ENCODE measurements at places on chromosomes 1 and 21. TPM values are rescaled to one million over a fixed set of nuclear protein-coding genes. Genes with fewer than 3 reads are reported as not detected.

DNA sequence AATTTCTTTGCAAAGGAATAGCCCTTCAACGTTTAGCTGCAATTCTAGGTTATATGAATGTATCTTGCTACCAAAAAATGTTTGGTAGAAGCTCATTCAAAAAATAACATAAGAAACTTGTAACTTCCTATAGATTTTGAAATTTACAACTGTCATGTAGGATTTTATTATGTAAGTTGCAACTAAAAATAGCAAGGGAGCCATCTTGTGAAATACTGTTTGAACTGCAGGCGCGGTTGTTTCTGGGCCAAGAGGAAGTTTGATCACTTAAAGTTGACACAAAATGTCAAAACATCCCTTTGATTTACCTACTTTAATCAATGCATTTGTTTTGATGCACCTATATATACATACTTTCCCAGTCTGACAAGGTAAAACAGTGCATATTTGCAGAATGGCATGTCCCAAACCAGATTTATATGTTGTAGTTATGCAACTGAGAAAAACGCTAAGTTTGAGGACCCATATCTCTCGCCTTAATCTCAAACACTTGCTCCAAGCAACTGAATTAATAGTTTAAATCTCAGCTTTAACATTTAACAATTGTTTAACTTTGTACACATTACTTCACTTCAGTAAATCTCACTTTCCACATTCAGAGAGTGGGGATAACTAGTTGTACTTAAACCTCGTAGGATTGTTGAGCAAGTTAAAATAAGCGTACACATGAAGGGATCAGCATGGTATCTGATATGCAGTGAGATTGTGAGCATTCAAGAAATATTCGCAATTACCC, 63.9 kb downstream of the KCNK2 start:
- no peak overlapping the region for H3K4me3 ChIP-seq
- H3K36me3 ChIP-seq: no peaks in the 10 kb centered on the region
- DNase-seq: no peak

GRCh38 chr1:1768249-1768992, 9.8 kb downstream of the NADK start:
- no peaks in the 10 kb centered on the region for H3K27me3 ChIP-seq
- no peak overlapping the region for H3K27ac ChIP-seq
- H3K4me1 ChIP-seq: no peaks in the 10 kb centered on the region

DNA sequence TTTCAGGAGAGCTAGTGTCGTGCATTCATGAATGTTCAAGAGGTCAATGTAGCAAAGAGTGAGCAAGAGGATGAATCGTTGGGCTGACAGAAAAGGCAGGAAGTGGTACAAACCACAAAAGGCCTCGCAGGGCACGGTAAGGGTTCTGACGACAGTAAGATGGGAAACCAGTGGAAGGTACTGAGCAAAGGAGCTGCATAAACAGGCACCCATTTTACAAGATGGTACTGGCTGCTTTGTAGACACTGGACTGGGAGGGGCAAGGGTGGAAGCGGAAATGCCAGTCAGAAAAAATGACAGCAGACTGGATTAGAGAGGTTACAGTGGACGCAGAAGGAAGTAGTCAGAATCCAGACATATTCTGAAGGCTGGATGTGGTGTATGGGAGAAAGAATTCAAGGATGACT, 123.5 kb downstream of the PTPN14 start:
- peak; percentile 80 for DNase-seq
- H3K27me3 ChIP-seq: no peaks in the 10 kb centered on the region
- H3K4me1 ChIP-seq: peaks cover 7% of the 10 kb centered on the region
- peak overlapping the region; percentile 57 for H3K27ac ChIP-seq
- no peak overlapping the region for H3K4me3 ChIP-seq
- no peaks in the 10 kb centered on the region for H3K36me3 ChIP-seq

DNA sequence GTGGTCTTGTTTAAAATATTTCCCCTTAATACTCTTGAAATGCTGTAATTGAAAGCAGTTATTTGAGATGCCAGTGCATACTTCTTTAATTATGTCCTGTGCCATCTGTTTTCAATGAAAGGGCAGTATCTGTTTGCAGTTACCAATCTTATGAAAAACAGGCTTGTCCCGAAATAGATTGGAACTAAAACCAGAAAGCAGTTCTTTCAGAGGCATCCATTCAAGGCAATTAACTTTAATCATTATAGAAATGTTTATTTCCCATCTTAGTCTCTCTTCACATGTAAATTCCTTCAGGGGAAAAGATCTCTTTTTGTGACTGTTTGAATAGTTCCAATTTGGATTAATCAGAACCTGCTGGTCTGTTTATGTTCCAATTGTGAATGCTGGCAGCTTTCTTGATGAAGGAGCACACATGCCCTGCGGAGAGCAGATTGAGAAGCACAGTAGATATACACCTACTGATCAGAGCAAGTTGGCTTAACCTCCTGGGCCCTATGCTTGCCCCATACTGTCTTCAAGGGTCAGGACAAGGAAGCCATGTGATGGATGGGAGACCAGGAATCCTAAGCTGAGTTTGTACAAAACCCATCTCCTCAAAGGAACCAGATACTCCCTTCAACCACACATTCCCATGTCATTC, 41.6 kb upstream of the MROH9 start:
- DNase-seq: no peak
- no peaks in the 10 kb centered on the region for H3K4me1 ChIP-seq
- no peak overlapping the region for H3K27ac ChIP-seq
- H3K4me3 ChIP-seq: no peak overlapping the region
- H3K27me3 ChIP-seq: no peaks in the 10 kb centered on the region
- no peaks in the 10 kb centered on the region for H3K36me3 ChIP-seq

GRCh38 chr21:41680444-41681347, 86.2 kb downstream of the RIPK4 start:
- no peak overlapping the region for H3K27ac ChIP-seq
- no peak for DNase-seq
- H3K4me1 ChIP-seq: no peaks in the 10 kb centered on the region
- H3K4me3 ChIP-seq: no peak overlapping the region
- no peaks in the 10 kb centered on the region for H3K36me3 ChIP-seq
- no peaks in the 10 kb centered on the region for H3K27me3 ChIP-seq

DNA sequence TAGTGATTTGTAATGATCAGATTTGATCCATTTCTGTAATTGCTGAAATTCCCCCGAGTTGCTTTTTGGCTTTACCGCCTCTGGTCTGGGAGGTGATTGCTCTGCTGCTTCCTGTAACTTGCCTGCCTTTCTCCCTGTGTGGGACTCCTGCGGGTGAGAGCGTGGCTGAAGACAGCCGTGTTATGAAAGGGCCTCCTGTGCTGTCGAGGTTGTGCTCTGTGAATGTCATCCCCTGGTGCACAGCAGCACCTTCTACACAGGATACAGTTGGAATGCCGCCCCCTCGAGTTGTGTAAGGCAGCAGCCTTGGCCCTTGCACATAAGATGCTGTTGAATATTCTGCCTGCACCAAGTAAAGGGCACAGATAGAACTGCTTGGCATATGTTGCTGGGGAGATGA, 5.9 kb downstream of the SOD1 start:
- no peaks in the 10 kb centered on the region for H3K27me3 ChIP-seq
- no peak overlapping the region for H3K4me3 ChIP-seq
- no peak for DNase-seq
- H3K4me1 ChIP-seq: peaks cover 17% of the 10 kb centered on the region

GRCh38 chr21:21963911-21964310, 965.7 kb downstream of the NCAM2 start:
- no peaks in the 10 kb centered on the region for H3K36me3 ChIP-seq
- no peak for DNase-seq
- H3K27ac ChIP-seq: no peak overlapping the region
- no peak overlapping the region for H3K4me3 ChIP-seq
- H3K27me3 ChIP-seq: no peaks in the 10 kb centered on the region

The LIN28A gene
- 0.59 TPM for total RNA-seq

The BSND gene
- total RNA-seq: not detected

The APOBEC4 gene
- not detected for total RNA-seq

The CA14 gene
- total RNA-seq: not detected

Data from GM12878 (cell line).